Left ventricle myocardium inferior (tissue), 1 donor: ENCODE measurements at places on chromosomes 11 and 22. TPM values are rescaled to one million over a fixed set of nuclear protein-coding genes. Genes with fewer than 3 reads are reported as not detected.
A peak's percentile ranks its signal among the peaks of the same experiment; 100 is the strongest.

MPPED1 gene
- total RNA-seq: not detected

RPS6KA4 gene
- 16.8 TPM for total RNA-seq

GRCh38 chr22:23837911-23838680, 710 bp downstream of the DERL3 start:
- H3K4me1 ChIP-seq: peaks cover 71% of the 10 kb centered on the region
- H3K27ac ChIP-seq: peak overlapping the region; percentile 96
- H3K36me3 ChIP-seq: peaks cover 27% of the 10 kb centered on the region
- no peaks in the 10 kb centered on the region for H3K27me3 ChIP-seq
- H3K4me3 ChIP-seq: peak overlapping the region; percentile 58
- no peak for DNase-seq

- H3K27ac ChIP-seq: no peak overlapping the region
- H3K4me1 ChIP-seq: no peaks in the 10 kb centered on the region
- no peak for DNase-seq
- H3K27me3 ChIP-seq: peaks cover 7% of the 10 kb centered on the region
- no peaks in the 10 kb centered on the region for H3K36me3 ChIP-seq
Measured at GRCh38 chr11:121513807-121514206, 61.0 kb upstream of the SORL1-AS1 start.

- peaks cover 20% of the 10 kb centered on the region for H3K4me1 ChIP-seq
- H3K27ac ChIP-seq: no peak overlapping the region
- H3K4me3 ChIP-seq: no peak overlapping the region
- H3K27me3 ChIP-seq: no peaks in the 10 kb centered on the region
Measured at GRCh38 chr11:123072332-123072761, 10.4 kb upstream of the HSPA8 start.
